ENCODE measurements at places on chromosomes 2 and 18. TPM values are rescaled to one million over a fixed set of nuclear protein-coding genes. Genes with fewer than 3 reads are reported as not detected.
A peak's percentile ranks its signal among the peaks of the same experiment; 100 is the strongest.

- DNase-seq, result no peak
These were observed 3.8 kb upstream of the RHBDD1 start for GRCh38 chr2:226832061-226832460.

- peak; percentile 99 for DNase-seq
These were observed 2.2 kb upstream of the RRM2 start for GRCh38 chr2:10120158-10120876.

DNA sequence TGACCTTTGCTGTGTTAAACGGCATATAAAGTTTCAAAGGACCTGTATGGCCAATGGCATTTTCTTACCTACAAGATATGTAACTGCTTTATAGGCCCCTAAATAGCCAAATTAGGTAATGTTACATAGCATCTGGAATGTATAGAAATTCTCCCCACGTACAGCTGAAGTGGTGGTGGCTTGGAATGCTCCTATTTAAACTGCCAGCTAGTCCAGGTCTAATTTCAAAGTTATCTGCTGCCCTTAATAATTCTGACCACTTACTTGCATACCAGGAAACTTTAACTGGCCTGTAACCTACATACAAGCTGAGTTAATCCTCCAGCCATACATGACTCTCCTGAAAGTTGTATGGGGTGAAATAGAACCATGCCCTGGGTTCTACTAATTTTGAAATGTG, 1.3 kb downstream of the KIAA2012 start:
- DNase-seq, result no peak

The TWIST2 gene
- total RNA-seq, result 13.4 TPM

Data from mucosa of descending colon (tissue), 3 donors.